Eye (tissue), 1 donor: ENCODE measurements at places on chromosomes 6 and 20.

GRCh38 chr6:25359891-25360290, 80.7 kb downstream of the CARMIL1 start:
- peak; percentile 24 for DNase-seq

DNA sequence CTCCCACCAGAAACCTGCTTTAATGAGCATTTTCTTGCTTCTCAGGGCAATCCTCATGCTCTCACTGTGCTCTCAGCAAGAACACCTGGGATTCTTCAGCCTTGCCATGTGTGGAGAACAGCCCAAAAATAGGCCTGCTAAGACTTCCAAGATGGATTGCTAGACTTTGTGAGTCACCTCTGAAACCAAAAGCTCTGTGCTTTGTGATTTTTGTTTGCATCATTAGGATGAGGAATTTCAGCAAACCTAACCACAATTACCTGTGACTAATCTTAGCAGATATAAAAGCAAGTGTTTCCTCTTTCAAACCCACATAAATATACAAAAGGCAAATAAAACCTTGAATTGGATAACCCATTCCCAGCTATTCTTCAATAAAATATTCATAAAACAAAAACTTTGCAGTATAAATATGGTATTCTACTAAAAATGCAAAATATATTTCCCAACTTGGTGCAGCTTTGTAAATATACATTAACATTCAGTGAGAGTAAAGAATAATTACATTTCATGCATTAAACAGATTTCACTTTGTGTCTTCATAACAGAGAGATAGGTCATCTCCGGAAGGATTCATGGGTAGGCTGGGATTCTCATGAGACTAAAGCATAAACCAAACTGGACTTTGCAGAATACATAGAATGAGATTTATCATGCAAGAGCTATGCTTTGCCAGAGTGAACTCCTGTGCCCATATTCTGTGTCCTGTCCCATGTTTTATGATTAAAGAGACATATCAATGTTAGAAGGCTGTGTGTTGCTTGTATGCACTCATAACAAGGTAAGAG, 33.5 kb downstream of the TPBG start:
- DNase-seq: no peak

DNA sequence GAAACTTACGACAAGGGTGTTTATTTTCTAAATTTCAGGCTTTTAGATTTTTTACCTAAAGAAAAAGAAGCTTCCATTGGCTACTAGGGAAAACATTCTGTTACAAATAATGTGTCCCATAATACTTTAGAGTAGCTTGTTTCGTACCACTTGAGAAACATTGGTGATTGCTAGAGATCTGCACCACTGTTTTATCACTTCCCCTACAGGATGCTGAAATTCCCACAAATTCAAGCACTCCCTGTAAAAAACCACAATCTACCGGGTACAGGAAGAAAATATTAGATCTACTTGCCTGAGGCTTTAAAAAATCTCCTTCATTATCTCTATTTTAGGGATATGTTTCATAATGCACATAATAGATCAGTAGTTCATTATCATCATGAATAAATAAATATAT, 29.9 kb downstream of the SEL1L2 start:
- no peak for DNase-seq

- DNase-seq: no peak
Observed at GRCh38 chr20:23291575-23292240, 58.9 kb upstream of the NXT1 start.

GRCh38 chr20:35030136-35030535, 62.5 kb downstream of the TRPC4AP start:
- no peak for DNase-seq
